ENCODE measurements at places on chromosomes 6 and 20. TPM values are rescaled to one million over a fixed set of nuclear protein-coding genes. Genes with fewer than 3 reads are reported as not detected.

DNA sequence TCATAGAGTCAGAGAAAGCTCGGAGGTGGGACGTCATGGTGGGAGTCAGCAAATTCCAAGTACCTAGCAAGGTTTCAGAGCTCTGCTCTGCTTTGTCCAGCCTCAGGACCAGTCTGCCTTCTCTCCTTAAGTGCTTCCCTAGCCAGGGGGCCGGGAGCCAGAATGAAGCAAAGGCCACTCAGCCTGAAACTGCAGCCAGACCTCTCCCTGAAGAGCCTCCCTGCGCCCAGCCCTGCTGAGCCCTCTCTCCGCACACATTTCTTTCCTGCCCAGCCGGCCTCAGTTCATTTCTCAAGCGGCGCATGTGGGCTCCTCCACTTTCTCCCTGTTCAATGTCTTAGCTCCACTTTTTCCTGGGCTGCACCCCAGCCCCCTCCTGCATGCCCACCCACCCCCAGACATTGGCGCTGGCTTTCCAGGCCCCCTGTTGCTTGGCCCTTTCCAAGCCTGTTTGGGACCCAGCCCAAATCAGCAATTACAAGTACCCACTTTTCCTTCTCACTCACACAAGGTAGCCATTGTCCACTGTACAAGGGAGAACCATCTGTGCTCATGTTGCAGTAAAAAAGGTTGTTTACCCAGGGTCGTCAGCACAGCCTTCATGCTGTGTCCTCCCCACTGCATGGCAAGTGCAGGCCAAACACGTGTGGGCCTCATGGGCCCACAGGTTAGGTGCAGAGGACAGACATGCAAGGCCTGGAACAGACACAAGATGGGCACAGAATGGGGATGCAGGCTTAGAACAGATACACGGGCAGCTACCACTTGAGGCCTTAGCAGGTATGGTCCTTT lies 147.1 kb downstream of the MRPL14 start:
- DNase-seq, result no peak
- H3K4me3 ChIP-seq, result no peak overlapping the region
- H3K36me3 ChIP-seq, result no peaks in the 10 kb centered on the region
- H3K4me1 ChIP-seq, result peaks cover 11% of the 10 kb centered on the region
- H3K27me3 ChIP-seq, result no peaks in the 10 kb centered on the region

DNA sequence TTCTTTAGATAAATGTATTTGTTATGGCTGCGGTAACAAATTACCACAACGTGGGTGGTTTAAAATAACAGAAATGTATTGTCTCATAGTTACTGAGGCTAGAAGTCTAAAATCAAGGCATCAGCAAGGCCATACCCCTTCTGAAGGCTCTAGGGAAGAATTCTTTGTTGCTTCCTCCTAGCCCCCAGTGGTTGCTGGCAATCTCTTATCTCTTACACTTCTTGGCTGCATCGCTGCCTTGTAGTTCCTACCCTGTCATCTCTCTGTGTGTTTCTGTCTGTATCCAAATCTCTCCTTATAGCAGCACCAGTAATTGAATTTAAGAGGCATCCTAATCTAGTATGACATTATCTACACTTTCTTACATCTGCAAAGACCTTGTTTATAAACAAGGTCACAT lies 534.7 kb downstream of the PHF3 start:
- no peak overlapping the region for H3K4me3 ChIP-seq
- no peaks in the 10 kb centered on the region for H3K36me3 ChIP-seq
- no peak overlapping the region for H3K27ac ChIP-seq
- H3K4me1 ChIP-seq, result no peaks in the 10 kb centered on the region
- no peaks in the 10 kb centered on the region for H3K27me3 ChIP-seq

- H3K4me1 ChIP-seq, result no peaks in the 10 kb centered on the region
- H3K27me3 ChIP-seq, result no peaks in the 10 kb centered on the region
- no peaks in the 10 kb centered on the region for H3K36me3 ChIP-seq
- no peak for DNase-seq
- H3K4me3 ChIP-seq, result no peak overlapping the region
Measured at GRCh38 chr6:46002264-46002663, 13.4 kb downstream of the CLIC5 start.

- no peak overlapping the region for H3K27ac ChIP-seq
- no peak for DNase-seq
- H3K27me3 ChIP-seq, result no peaks in the 10 kb centered on the region
- no peak overlapping the region for H3K4me3 ChIP-seq
- no peaks in the 10 kb centered on the region for H3K36me3 ChIP-seq
Measured at GRCh38 chr20:23928788-23929187, 49.2 kb upstream of the CST5 start.

GRCh38 chr6:113655761-113656160 lies 201.4 kb upstream of the MARCKS start:
- H3K4me3 ChIP-seq, result no peak overlapping the region
- DNase-seq, result no peak
- H3K27me3 ChIP-seq, result no peaks in the 10 kb centered on the region
- H3K36me3 ChIP-seq, result no peaks in the 10 kb centered on the region
- no peak overlapping the region for H3K27ac ChIP-seq

GRCh38 chr20:58238490-58238889 lies 10.0 kb upstream of the ANKRD60 start:
- peaks cover 16% of the 10 kb centered on the region for H3K36me3 ChIP-seq
- no peak overlapping the region for H3K4me3 ChIP-seq
- H3K27me3 ChIP-seq, result no peaks in the 10 kb centered on the region
- DNase-seq, result no peak

DNA sequence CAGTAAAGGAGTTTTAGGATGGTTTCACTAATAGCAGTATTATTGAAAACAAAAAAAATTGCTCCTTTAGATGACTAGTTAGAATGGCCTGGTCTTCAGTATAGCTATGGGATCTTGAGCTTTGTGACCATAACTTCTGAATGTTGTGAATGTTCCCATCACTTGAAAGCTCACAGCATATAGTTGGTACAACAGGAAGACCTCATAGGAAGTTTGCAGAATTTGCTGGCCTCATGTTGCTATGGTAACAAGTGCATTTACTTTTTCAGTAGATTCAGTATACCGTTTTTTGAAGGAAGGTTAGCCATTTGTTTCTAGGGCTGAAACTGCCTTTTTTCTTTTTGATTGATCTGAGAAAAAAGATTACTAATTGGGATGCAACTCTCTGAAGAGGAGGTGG lies 8.3 kb downstream of the PHF3 start:
- H3K36me3 ChIP-seq, result peaks cover 11% of the 10 kb centered on the region
- no peaks in the 10 kb centered on the region for H3K27me3 ChIP-seq
- peaks cover 2% of the 10 kb centered on the region for H3K4me1 ChIP-seq
- H3K4me3 ChIP-seq, result no peak overlapping the region

GRCh38 chr20:47296950-47297349 lies 59.5 kb downstream of the ZMYND8 start:
- no peak for DNase-seq
- no peak overlapping the region for H3K4me3 ChIP-seq
- H3K27me3 ChIP-seq, result no peaks in the 10 kb centered on the region
- H3K27ac ChIP-seq, result no peak overlapping the region

DNA sequence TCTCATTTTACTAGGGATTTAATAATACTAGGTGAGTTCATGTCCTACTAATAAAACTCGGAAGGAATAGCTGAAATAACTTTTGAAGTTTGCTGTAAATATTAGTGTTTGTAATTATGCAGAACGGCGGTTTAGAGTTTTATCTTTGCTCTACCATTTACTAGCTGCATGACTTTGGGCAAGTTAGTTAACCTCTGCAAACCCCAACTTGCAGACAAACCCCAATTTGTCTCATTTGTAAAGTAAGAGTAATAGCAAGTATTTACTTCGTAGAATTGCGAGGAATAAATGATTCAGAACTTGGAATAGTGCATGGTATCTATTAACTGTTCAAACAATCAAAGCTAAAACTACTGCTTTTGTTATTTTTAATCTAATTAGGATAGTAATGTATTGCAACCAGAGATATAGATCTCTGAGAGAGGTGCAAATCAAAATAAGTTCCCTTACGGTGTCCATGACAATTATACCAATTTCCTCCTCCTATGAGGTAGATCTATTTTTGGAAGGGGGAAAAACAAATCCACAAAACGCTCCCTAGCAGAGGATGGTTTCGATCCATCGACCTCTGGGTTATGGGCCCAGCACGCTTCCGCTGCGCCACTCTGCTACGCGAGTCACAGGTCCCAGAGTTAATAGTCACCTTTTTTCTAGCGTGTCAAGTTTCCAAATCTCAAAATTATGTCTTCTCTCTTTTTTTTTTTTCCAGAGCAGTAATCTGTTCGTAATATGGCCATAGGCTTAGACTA lies 35.1 kb upstream of the BTN3A2 start:
- H3K27me3 ChIP-seq, result no peaks in the 10 kb centered on the region
- no peak overlapping the region for H3K27ac ChIP-seq
- 0 out of 2 replicates have a peak, but pooled peaks cover 2% of the 10 kb centered on the region for H3K4me1 ChIP-seq
- no peak overlapping the region for H3K4me3 ChIP-seq

GRCh38 chr6:156534594-156534993 lies 242.6 kb upstream of the ARID1B start:
- H3K27me3 ChIP-seq, result peaks cover 7% of the 10 kb centered on the region
- no peaks in the 10 kb centered on the region for H3K36me3 ChIP-seq
- H3K27ac ChIP-seq, result no peak overlapping the region
- no peaks in the 10 kb centered on the region for H3K4me1 ChIP-seq
- no peak overlapping the region for H3K4me3 ChIP-seq
- DNase-seq, result no peak

Gene SLC13A3
- 2.5 TPM for total RNA-seq

Gene SLC35D3
- total RNA-seq, result not detected

Data from IMR-90 (cell line).